Amniotic epithelial cell (primary cell): ENCODE measurements at places on chromosomes 5 and 9.
A peak's percentile ranks its signal among the peaks of the same experiment; 100 is the strongest.

DNA sequence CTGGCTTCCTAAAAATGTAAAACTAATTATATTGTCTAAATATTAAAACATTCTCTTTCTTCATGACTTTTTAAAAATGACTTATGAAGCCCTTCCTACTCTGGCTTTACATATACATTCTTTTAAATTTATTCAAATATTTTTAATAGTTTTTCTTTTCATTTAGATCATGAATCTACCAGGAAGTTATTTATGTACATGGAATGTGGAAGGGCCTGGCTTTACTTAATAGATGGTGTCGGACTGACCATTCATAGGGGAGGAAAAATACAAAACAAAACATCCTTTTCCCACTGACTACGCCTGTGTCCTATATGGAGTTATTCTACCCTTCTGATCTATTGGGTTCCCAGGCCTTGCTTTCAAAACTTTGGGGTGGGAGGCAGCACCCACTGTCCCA is 129.8 kb downstream of the MACROH2A1 start:
- peak; percentile 33 for DNase-seq

GRCh38 chr9:9284201-9284600 is 1328.6 kb downstream of the PTPRD start:
- DNase-seq, result no peak

DNA sequence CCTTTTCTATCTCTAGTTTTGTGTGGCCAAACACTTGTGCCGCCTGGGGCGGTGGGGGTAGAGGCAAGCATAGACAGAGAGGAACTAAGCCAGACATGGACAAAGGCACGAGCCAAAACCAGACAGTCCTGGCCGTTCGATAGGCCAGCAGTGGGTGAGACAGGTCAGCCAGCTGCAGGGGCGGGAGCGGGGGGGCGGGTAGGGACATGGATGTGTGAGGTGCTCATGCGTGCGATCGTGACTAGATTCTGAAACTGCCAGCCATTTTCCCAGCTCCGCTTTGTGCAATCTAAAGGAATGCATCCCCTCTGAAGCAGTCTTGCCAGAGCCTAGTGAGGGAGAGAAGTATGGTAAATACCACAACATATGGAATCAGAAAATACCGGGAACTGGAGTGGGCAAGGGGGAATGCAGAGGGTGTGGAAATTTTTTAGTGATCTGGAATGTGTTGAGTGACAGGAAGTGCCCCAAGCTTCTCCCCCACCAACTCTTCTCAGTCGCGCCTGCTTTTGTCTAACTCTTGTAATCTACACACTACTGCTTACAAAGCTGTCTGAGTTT is 111.9 kb downstream of the NR6A1 start:
- peak; percentile 86 for DNase-seq

GRCh38 chr5:145493435-145493834 is 341.7 kb downstream of the PRELID2 start:
- DNase-seq, result no peak

DNA sequence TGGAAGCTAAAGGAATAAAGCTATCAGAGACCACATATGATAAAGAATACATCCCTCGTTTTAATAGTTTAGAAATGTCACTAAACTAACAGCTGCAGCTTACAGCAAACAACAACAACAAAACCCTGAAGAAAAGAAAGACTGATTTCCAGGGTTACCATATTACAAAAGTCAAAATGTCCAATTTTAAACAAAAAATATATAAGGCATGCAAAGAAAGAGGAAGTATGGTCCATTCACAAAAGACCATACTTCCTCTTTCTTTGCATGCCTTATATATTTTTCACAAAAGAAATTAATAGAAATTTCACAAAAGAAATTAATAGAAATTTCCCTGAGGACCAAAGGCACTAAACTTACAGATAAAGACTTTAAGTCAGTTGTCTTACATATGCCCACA is 354.2 kb downstream of the ARL15 start:
- no peak for DNase-seq

GRCh38 chr9:89448381-89448780 is 49.5 kb downstream of the SEMA4D start:
- DNase-seq, result no peak
